Posterior vena cava (tissue), 2 donors: ENCODE measurements at places on chromosomes 1 and 21.

- DNase-seq = no peak
Observed at GRCh38 chr1:6761196-6761737, 24.0 kb upstream of the CAMTA1 start.

DNA sequence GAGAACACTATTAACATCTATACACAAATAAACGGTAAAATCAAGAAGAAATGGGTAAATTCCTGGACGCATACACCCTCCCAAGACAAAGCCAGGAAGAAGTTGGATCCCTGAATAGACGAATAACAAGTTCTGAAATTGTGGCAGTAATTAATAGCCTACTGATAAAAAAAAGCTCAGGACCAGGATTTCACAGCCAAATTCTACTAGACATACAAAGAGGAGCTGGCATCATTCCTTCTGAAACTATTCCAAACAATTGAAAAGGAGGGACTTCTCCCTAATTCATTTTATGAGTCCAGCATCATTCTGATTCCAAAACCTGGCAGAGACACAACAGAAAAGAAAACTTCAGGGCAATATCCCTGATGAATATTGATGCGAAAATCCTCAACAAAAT is 70.7 kb upstream of the FMO3 start:
- no peak for DNase-seq

- no peak for DNase-seq
Observed at GRCh38 chr1:197080323-197080722, 13.3 kb upstream of the F13B start.

DNA sequence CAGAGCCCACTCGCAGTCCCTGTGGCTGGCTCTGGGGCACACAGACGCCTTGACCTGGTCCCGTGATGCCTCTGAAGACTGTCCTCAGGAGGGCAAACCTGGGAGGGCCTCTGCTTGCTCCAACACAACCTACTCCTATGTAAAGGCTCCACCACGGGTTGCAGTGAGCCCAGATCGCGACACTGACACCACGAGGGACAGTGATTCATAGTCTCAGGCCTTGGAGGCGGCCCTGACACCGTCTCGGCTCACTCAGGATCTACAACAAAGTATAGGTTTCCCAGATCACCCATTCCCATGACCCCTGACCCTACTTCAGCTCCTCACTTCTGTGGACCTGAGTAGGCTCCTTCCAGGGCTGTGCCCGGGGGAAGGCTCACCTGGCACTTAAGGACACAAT is 28.0 kb downstream of the NOL9 start:
- DNase-seq = peak; percentile 35
